Natural killer cell (primary cell): ENCODE measurements at places on chromosomes 2 and 18. TPM values are rescaled to one million over a fixed set of nuclear protein-coding genes. Genes with fewer than 3 reads are reported as not detected.

Gene ECEL1
- not detected for total RNA-seq

Gene TAF4B
- 1.5 TPM for total RNA-seq

Gene PAX8
- 1.2 TPM for total RNA-seq

Gene ATP6V1B1
- not detected for total RNA-seq

Gene AQP4
- not detected for total RNA-seq
